ENCODE measurements at places on chromosomes 16 and 17. TPM values are rescaled to one million over a fixed set of nuclear protein-coding genes. Genes with fewer than 3 reads are reported as not detected.

Gene CCNF
- 0.51 TPM for polyA plus RNA-seq

Gene GJC1
- 17.0 TPM for polyA plus RNA-seq

Gene HBM
- not detected for polyA plus RNA-seq

Gene NPTX1
- polyA plus RNA-seq = not detected

Gene MYH2
- 0.03 TPM for polyA plus RNA-seq

Gene POLR3K
- polyA plus RNA-seq = 19.2 TPM

Gene ATP1B2
- 0.91 TPM for polyA plus RNA-seq

Gene MT4
- polyA plus RNA-seq = not detected

Gene TXNDC11
- polyA plus RNA-seq = 46.7 TPM

Gene NUPR1
- 74.4 TPM for polyA plus RNA-seq

Gene VTN
- polyA plus RNA-seq = 27.8 TPM

Gene KCNG4
- polyA plus RNA-seq = not detected

Gene NDRG4
- 507 TPM for polyA plus RNA-seq

DNA sequence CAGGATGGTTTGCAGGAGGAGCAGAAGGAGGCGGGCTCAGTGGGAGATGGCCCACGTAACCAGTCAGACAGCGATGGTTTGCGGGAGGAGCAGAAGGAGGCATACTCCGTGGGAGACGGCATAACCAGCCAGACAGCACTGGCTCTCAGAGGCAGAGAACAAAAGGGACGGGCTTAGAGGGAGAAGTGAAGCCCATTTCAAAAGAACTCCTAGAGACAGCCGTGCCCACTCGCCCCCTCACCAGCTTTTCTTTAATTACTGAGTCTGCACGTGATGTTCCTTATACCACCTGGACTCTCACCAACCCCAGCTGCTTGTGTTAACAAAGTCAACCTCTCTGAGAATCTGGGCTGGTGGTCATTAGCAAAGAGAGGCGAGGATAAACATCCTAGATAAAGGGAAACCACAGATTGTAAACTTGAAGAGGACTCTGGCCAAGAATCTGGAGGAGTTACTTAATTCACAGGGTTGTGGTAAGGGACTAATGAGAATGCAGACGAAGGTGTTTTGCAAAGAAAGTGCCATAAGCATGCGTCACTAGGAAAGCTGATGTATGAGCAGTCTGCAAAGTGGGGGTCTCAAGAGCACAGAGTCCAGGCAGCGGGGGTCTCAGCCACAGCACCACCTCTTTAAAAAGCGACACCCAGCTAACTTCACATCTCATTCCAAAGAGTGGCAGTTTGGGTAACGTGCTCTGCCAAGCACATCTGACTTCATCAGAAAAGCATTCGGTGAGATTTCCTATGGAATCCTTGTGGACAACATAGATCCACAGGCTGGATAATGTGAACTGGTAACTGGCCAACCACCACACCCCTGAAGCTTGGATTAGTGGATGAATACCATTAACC, 51.7 kb downstream of the NXN start:
- no peak for DNase-seq

GRCh38 chr17:44205962-44206824, 6.5 kb upstream of the ATXN7L3 start:
- no peak for DNase-seq

- no peak for DNase-seq
These were observed 18.8 kb downstream of the POLR3K start for GRCh38 chr16:34648-34987.

- DNase-seq = no peak
These were observed 109.1 kb downstream of the MSI2 start for GRCh38 chr17:57365420-57365819.

- DNase-seq = peak; percentile 52
These were observed 145.5 kb upstream of the SOX9 start for GRCh38 chr17:71975331-71975801.

DNA sequence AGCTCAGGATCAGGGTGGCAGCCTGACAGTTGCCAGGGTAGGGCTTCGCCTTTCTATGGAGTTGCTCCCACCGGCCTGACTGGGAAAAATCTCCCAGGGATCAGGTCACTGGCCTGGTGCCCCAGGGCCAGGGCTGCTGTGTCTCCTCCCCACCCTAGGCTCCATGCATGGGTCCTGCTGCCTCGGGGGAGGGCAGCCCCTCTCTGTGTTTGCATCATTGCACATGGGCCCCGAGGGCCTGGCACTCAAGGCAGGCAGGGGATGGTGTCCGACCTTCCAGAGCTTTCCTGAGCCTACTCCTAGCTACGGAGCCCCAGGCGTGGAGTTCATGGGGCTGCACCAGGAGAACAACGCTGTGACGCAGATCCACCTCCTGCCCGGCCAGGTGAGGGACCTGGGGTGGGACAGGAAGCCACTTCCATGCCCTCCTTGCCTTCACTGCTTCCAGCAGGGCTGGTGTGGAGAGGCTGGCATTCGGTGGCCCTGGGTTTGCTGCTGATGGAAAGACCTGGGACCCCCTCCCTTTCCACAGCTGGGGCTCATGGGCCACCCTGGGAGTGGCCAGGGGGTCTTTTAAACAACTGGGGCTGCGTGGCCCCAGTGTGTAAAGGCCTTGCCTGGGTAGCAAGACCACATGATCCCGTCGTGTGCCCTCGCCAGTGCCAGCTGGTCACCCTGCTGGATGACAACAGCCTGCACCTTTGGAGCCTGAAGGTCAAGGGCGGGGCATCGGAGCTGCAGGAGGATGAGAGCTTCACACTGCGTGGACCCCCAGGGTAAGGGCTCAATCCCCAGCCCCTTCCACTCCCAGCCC, 29.5 kb upstream of the MYO15B start:
- DNase-seq = no peak

DNA sequence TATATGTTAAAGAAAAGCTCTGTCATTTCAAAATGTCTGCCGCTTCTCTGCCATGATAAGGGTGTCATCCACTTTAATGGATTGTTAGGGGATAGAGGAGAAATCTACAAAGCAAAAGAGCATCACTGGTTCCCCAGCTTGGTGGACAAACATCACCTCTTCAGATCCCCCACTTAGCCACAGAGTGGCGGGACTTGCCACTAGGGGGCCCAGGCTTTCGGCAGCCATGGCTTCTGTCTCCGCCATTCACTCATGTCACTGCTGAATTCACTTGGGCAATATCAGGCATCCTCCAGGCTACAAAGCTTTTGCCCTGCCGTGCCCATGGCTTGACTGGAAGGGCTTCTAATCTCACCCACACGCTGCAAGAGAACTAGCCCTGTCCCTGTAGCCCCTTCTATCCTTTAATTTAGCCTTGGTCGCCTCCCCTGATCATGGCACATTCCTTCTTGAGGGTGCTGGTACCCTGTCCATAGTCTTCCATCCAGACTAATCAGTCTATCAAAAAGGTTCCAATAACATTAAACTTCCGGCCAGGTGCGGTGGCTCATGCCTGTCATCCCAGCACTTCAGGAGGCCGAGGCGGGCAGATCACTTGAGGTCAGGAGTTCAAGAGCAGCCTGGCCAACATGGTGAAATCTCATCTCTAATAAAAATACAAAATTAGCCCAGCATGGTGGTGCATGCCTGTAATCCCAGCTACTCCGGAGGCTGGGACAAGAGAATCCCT, 34.7 kb downstream of the SBK1 start:
- DNase-seq = peak; percentile 34

DNA sequence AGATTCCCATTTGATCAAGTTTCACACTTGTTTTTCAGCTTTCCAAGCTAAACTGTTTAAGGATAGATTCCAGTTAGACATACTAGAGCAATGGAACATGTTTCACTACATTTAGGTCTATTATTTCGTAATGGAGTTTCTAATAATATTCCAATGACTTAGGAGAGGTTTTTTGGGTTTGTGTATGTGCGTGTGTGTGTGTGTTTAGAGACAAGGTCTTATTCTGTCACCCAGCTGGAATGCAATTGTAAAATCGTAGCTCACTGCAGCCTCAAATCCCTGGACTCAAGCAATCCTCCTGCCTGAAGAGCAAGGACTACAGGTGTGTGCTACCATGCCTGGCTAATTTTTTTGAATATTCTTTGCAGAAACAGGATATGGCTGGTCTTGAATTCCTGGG, 426.3 kb downstream of the ZFHX3 start:
- no peak for DNase-seq

GRCh38 chr16:8894736-8895334, 12.7 kb downstream of the LITAFD start:
- DNase-seq = no peak

- DNase-seq = peak; percentile 16
These were observed 491 bp downstream of the GAS7 start for GRCh38 chr17:10197721-10198508.

GRCh38 chr16:27449434-27450195, 47.6 kb downstream of the IL21R start:
- DNase-seq = no peak

DNA sequence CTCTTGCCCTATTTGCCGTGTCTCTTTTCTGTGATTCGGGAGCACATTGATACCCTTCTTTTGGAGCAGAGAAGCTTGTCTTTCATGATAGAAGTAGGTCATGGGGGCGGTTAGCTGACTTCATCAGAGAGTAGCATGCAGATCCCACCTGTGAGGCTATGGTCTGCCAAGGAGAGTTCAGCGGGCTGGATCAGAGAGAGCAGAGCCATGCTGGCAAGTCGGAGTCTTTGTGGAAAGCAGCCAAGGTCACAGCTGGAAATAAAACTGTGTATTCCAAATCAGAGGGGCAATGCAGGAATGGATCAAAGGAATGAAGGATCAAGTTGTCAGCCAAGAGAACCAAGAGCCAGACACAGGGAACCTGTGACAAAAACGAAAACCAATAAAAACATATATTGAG, 595.9 kb downstream of the WWOX start:
- DNase-seq = no peak

GRCh38 chr16:17469741-17470181, 999 bp downstream of the XYLT1 start:
- no peak for DNase-seq

- no peak for DNase-seq
These were observed 16.9 kb downstream of the CMC2 start for GRCh38 chr16:80989801-80990200.

DNA sequence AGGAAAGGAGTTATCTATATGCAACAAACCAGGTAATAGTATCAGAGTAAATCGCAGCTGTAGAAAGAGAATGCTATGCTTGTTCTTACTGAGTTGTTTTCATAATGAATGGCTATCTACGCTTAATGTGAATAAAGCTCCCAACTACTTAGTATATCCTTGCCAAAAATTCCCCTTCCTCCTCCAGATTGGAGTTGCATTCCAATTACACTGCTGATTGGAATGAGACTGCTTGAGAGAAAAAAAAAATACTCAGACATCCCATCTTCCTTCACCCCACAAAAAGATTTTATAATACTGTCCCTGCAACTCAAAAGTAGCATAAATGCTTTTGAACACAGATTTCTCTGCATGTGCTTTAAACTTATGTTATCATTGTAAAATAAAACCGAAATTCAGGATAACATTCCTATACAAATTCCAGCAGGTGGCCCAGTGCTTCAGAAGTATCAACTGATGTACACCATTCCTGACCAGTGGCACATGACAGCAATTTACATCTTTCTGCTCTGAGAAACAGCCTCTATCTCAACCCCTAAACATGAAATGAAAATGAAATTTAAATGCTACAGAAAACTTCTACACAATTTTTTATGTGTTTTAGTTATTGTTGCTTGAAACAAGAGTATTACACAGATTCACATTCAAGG, 47.0 kb downstream of the SMURF2 start:
- no peak for DNase-seq

- DNase-seq = peak; percentile 70
These were observed 5.2 kb downstream of the CISD3 start for GRCh38 chr17:38735161-38735997.

DNA sequence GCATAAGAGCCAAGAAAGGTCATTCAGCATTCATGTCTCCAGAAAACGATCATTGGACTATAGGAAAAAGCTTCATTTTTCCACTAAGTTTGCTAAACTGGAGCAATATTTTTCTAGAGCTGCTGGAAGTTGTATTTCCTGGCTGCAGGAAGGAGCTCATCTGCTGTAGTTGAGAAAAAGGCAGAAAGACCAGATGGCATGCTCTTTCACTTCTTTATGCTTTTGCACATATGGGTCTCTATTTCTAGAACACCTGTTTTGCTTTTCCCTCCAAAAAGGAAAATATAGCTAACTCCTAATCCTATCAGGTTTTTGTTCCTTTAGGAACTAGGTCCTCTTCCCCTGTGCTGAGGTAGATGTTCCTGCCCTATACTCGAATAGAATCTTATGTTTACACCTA, 61.9 kb upstream of the HLF start:
- DNase-seq = no peak

DNA sequence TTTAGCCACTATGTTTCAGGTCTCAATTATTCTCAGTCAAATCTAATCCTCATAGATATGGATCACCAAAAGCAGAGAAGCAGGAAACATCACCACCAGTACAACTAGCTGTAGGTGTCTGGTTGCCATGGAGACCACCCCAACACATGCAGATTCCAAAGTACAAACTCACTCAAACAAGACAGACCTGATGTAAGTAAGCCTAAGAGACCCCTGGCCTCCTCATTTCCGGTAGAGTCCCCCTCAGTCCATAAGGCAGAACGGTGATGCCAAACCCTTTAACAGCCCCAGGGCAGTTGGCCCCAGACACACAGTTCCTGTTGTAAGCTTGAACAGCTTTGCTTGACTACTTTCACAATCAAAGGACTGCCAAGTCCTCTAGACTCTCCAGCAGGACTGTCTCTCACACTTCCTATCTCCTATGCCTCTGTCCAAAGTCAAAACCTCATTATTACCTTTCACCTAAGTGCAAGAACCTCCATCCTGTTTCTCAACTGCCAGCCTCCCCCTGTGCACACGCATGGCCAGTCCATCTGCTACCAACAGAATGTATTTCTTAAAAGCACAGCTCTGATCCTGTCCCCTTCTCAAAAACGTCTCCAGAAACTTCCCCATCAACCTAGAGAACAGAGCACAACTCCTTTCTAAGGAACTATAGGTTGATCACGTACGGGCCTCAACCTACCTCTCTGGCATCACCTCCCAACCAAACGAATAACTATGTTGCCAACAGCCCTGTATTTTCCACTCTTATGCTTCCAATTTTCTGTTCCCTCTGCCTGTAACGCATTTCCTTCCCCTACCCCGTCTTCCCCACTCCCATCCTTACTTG, 23.9 kb downstream of the SLC39A11 start:
- no peak for DNase-seq

DNA sequence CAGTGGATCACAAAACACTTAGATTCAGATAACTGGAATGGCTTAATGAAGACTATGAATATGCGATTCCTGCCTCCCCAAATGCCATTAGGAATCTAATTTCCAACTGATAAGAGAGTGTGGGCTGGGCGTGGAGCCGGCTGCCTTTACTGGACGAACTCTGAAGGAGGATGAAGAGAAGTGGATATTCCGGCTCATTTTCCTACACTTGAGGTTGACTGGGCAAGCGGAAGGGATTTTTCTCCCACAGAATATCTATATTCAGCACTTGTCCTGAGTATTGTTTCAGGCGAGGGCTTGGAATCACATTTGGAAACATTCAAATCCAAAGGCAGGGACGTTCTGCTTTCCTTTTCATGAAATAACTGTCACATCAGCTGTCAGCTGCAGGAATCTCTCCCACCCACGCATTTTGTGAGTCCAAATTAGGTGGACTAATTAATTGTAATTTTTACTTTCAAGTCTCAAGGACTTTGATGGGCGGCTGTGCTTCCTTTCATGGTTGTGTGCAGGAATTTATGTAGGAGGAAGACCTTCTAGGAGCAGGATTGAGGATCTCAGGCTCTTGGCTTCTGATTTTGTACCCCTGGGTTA, 138.5 kb downstream of the PITPNC1 start:
- DNase-seq = no peak

- DNase-seq = no peak
These were observed 26.3 kb downstream of the VPS53 start for GRCh38 chr17:688100-688989.
